ENCODE measurements at places on chromosomes 3 and 15.

- peak overlapping the region; percentile 88 for H3K4me3 ChIP-seq
- peak; percentile 45 for DNase-seq
- H3K36me3 ChIP-seq: no peaks in the 10 kb centered on the region
- peaks cover 11% of the 10 kb centered on the region for H3K4me1 ChIP-seq
- H3K27ac ChIP-seq: peak overlapping the region; percentile 11
- no peaks in the 10 kb centered on the region for H3K27me3 ChIP-seq
These were observed 461 bp downstream of the SECISBP2L start for GRCh38 chr15:49045751-49046219.

- H3K27ac ChIP-seq: no peak overlapping the region
- H3K4me3 ChIP-seq: peak overlapping the region; percentile 82
- peak; percentile 20 for DNase-seq
These were observed 522 bp upstream of the NRROS start for GRCh38 chr3:196638861-196639482.

GRCh38 chr15:48427960-48428547, 96.8 kb downstream of the DUT start:
- no peak overlapping the region for H3K27ac ChIP-seq
- peaks cover 2% of the 10 kb centered on the region for H3K27me3 ChIP-seq
- H3K4me1 ChIP-seq: peaks cover 11% of the 10 kb centered on the region
- peaks cover 16% of the 10 kb centered on the region for H3K36me3 ChIP-seq
- no peak for DNase-seq
- H3K4me3 ChIP-seq: no peak overlapping the region

DNA sequence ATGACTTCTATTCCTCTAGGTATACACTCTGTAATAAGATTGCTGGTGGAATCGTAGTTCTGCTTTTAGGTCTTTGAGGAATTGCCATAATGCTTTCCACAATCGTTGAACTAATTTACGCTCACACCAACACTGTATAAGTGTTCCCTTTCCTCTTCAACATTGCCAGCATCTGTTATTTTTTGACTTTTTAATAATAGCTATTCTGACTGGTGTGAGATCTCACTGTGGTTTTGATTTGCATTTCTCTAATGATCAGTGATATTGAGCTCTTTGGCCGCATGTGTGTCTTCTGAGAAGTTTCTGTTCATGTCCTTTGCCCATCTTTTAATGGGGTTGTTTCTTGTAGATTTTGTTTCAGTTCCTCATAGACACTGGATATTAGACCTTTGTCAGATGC, 12.8 kb downstream of the NXPE3 start:
- DNase-seq: no peak
- no peaks in the 10 kb centered on the region for H3K4me1 ChIP-seq
- H3K36me3 ChIP-seq: peaks cover 48% of the 10 kb centered on the region
- H3K27ac ChIP-seq: no peak overlapping the region
- peak overlapping the region; percentile 10 for H3K4me3 ChIP-seq
- H3K27me3 ChIP-seq: no peaks in the 10 kb centered on the region

GRCh38 chr3:155178810-155179436, 98.8 kb downstream of the MME start:
- no peaks in the 10 kb centered on the region for H3K27me3 ChIP-seq
- H3K4me3 ChIP-seq: no peak overlapping the region
- no peaks in the 10 kb centered on the region for H3K4me1 ChIP-seq
- no peak for DNase-seq
- H3K27ac ChIP-seq: no peak overlapping the region

DNA sequence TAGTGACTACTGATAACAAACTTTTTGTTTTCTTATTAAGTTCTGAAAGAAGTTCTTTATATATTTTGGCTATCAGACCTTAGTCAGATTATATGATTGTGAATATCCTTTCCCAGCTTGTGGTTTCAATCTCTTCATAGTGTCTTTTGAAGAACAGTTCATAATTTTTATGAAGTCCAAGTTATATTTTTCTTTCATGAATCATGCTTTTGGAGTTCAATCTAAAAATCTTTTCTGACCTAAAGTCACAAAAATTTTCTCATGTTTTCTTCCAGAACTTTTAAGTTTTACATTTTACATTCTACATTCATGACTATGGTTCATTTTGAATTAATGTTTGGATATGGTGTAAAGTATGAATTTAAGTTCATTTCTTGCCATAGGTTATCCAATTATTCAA, 34.2 kb upstream of the OCA2 start:
- no peaks in the 10 kb centered on the region for H3K4me1 ChIP-seq
- H3K27me3 ChIP-seq: peaks cover 3% of the 10 kb centered on the region
- peaks cover 34% of the 10 kb centered on the region for H3K36me3 ChIP-seq
- DNase-seq: no peak
- no peak overlapping the region for H3K4me3 ChIP-seq
- H3K27ac ChIP-seq: no peak overlapping the region

DNA sequence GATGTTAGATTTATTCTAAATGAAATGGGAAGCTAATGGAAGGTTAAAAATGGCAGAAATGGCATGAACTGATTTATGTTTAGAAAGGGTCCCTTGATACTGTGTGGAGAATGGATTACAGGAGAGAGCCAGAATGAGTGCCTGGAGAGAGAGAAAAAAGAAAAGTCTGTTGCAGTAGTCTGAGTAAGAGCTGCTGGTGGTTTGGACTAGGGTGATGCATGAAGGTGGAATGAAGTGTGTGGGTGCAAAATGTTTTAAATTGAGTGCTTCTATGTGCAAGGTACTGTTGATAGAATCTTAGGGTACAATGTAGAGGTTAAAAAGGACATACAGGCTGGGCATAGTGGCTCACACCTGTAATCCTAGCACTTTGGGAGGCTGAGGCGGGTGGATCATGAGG, 11.4 kb upstream of the MGA start:
- H3K27ac ChIP-seq: no peak overlapping the region
- H3K36me3 ChIP-seq: peaks cover 12% of the 10 kb centered on the region
- H3K27me3 ChIP-seq: peaks cover 1% of the 10 kb centered on the region

- peaks cover 5% of the 10 kb centered on the region for H3K36me3 ChIP-seq
- no peak overlapping the region for H3K4me3 ChIP-seq
- H3K27ac ChIP-seq: no peak overlapping the region
These were observed 106.6 kb downstream of the FEZF2 start for GRCh38 chr3:62266668-62267283.

GRCh38 chr3:195250473-195251251, 20.3 kb downstream of the XXYLT1 start:
- H3K36me3 ChIP-seq: peaks cover 18% of the 10 kb centered on the region
- H3K4me1 ChIP-seq: peaks cover 47% of the 10 kb centered on the region
- no peak overlapping the region for H3K27ac ChIP-seq
- DNase-seq: no peak

GRCh38 chr3:182565916-182566796, 227.1 kb upstream of the ATP11B start:
- no peaks in the 10 kb centered on the region for H3K36me3 ChIP-seq
- H3K27me3 ChIP-seq: no peaks in the 10 kb centered on the region
- DNase-seq: no peak

DNA sequence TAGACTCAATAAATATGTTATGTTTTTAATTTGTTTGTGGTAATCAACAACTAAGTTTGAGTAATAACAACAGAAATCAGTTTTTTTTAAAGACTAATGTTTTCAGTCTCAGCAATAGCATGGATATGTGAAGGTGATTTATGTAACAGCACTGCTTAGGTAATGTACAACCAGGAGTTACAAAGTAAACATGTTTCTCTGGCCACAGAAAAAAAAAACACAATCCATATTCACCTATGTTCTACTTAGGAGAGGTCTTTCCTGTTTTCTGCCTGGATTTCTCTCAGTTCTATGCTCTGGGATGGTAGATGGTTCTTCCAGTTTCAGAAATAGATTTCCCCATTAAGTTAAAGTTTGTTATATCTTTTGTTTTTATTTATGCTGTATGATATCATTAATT, 579.4 kb downstream of the SI start:
- no peak overlapping the region for H3K4me3 ChIP-seq
- no peak overlapping the region for H3K27ac ChIP-seq
- no peaks in the 10 kb centered on the region for H3K27me3 ChIP-seq
- no peaks in the 10 kb centered on the region for H3K36me3 ChIP-seq
- no peaks in the 10 kb centered on the region for H3K4me1 ChIP-seq

DNA sequence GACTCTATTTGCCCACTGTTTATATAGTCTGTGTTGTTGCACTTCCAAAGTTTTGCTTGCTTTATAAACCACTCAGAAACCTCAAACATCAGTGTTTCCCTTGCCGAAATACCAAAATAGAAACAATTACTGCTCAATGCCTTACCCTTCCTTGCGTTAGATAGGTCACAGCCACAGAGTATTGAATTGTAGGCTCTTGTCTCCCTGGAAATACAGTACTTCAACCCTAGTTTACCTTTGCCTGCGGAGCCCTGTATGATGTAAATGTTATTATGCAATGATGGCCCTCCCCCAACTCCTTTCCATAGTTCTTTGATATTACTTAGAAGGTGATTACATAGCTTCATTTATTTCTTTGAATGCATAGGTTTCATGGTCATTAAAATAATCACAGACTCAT, 44.2 kb downstream of the SOX2 start:
- no peaks in the 10 kb centered on the region for H3K27me3 ChIP-seq
- no peak overlapping the region for H3K27ac ChIP-seq
- H3K4me3 ChIP-seq: no peak overlapping the region

GRCh38 chr3:43343185-43343584, 56.8 kb downstream of the SNRK start:
- H3K4me3 ChIP-seq: peak overlapping the region; percentile 65
- peaks cover 69% of the 10 kb centered on the region for H3K36me3 ChIP-seq
- H3K27ac ChIP-seq: no peak overlapping the region

- H3K4me3 ChIP-seq: no peak overlapping the region
- no peaks in the 10 kb centered on the region for H3K4me1 ChIP-seq
- no peak overlapping the region for H3K27ac ChIP-seq
- no peak for DNase-seq
- no peaks in the 10 kb centered on the region for H3K27me3 ChIP-seq
These were observed 176.8 kb upstream of the SUCLG2 start for GRCh38 chr3:67831262-67831661.

DNA sequence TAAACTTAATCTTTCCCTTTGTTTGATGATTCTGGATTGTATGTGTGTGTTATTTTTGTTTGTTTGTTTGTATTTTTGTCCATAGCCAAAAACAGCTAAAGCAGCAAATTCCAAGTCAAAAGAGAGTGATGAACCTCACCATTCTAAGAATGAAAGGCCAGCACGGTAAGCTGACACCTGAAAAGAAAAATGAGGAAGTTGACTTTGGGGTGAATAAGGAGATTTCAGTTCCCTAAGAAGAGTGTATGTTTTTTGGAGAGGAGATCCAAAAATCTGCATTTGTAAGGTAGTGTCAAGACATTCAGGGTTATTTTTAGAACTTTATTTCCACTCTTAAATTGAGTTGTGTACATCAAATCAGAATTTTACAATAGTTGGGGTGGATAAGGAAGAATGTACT, 52.3 kb upstream of the UTS2B start:
- H3K27ac ChIP-seq: no peak overlapping the region
- peaks cover 1% of the 10 kb centered on the region for H3K27me3 ChIP-seq
- H3K4me1 ChIP-seq: no peaks in the 10 kb centered on the region
- H3K4me3 ChIP-seq: no peak overlapping the region
- peaks cover 20% of the 10 kb centered on the region for H3K36me3 ChIP-seq
